Forelimb muscle (tissue), 1 donor: ENCODE measurements at places on chromosomes 12 and 14.

DNA sequence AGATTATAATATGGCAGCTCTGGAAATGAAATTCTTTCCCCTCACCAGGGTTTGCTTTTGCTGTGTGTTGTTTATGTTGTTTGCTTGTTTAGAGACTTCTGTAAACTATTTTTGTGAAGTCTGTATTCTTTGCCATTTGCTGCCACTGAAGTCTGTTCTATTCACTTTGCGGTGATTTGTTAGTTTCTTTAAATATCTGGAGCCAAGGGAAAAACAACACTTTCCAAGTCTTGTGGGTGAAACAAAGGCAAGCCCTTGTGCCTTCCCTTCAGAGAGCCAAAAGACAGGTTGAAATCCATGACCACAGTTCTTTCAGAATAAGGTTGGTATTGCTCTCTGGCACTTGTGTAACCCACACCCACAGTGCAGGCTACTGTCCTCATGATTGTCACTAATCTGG, 59.5 kb upstream of the RNU6-7 start:
- no peak for DNase-seq

GRCh38 chr14:91420686-91421085, 3.1 kb upstream of the CCDC88C start:
- no peak for DNase-seq

DNA sequence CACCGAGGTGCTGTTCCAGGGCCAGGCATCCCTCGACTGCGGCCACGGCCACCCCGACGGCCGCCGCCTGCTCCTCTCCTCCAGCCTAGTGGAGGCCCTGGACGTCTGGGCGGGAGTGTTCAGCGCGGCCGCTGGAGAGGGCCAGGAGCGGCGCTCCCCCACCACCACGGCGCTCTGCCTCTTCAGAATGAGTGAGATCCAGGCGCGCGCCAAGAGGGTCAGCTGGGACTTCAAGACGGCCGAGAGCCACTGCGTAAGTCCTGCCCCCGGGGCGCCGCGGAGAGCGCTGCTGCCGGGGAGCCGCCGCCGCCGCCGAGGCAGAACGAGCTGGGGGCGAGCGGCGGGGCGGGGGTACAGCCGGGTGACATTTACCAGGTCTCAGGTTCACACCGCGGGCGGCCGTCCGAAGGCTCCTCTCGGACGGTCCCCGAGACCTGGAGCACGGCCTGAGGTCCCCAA, 1.4 kb downstream of the PLXNC1 start:
- DNase-seq, result no peak

GRCh38 chr12:78697817-78698415, 166.7 kb upstream of the SYT1 start:
- DNase-seq, result no peak

GRCh38 chr14:24885410-24885913, 164.5 kb downstream of the STXBP6 start:
- DNase-seq, result no peak

GRCh38 chr12:59191372-59191771, 271.1 kb upstream of the LRIG3 start:
- no peak for DNase-seq

DNA sequence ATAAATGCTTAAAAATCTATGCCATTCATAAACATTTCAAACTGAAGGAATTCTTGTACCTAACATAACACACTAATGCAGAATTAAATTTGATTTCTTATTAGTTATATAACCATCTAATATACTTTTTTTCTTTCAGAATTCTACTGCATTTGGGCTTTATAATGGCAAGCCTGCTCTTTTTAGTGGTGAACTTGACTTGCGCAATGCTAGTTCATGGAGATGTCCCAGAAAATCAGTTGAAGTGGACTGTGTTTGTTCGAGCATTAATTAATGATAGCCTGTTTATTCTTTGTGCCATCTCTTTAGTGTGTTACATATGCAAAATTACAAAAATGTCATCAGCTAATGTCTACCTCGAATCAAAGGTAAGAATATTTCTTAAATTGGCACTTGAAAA, 47.3 kb downstream of the GPR137C start:
- DNase-seq, result no peak

DNA sequence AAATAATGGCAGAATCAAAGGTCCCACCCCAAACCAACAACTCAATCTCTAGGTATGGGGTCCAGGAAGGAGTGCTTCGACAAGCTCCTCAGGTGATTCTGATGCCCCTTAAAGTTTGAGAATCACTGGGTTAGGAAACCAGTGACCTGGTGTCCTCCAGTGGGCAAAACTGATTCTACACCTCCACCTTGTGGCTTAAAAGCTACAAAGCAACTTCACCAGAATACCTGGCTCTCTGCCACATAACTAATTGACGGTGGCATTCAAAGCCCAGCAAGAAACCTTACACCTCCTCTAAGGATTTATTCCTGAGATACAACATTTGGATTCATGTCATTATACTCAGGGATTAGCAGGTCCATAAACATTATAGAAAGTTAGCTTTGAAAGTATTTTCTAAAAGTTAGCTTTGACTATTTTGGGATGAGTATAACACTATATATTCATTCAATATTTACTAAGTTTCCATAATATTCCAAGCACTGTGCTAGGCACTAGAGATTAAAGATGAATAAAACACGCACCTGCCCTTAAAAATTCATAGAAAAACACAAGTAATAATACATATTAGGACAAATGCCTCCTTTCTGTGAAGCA, 45.4 kb downstream of the DCAF5 start:
- DNase-seq, result peak; percentile 24

DNA sequence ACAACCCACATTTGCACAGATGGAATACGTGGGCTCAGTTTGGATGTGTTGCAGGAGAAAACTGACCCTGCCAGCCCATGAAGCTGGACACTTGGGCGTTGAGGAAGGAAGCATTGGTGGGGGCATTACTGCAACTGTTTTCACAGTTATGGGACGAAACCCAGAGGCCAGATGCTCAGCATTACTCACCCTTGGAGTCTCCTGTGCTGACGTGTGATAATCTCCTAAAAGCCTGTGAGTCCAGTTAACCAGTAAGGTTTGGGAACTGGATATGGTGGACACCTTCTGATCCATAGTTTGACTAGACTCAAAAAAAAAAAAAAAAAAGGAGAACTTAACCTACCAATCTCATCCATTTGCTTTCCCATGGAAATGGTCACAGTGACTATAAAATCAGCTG, 52.8 kb upstream of the EGLN3 start:
- no peak for DNase-seq

GRCh38 chr14:71555654-71556559, 376.3 kb upstream of the RGS6 start:
- DNase-seq, result no peak

DNA sequence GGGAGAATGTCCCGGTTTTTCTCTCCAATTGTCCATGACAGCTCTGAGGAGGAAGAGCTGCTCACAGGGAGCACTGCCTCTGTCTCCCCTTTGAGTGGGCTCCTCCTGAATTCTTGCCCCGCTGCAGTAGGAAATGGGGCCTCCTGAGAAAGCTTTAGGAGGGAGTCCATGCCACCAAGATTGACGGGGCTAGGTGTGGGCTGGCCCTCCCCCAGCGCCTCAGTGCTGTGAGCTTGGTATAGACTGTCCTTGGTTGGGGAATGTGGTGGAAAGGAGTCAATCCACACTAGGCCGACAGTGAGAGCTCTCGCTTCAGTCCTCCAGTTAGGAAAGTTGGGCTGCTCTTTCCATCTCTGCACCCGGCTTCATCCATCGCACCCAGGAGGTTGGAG, 23.4 kb upstream of the CTDSP2 start:
- no peak for DNase-seq

DNA sequence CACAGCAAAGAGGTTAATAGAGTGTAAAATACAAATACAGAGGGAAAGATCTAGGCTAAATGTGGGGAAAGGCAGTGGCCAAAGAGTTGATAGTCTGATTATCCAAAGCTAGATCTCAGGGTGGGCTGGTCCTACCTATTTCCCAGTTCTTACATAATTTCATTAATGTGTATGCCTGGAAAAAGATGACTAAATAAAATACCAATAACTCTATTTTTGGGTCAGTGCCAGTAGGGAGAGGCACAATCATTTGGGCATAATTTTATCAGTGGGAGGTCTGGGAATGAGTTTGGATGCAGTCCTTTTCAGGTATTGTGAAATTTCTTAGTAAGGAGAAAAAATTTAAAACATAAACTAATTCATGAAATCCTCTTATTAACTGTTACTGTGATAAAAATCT, 30.6 kb upstream of the CLEC14A start:
- no peak for DNase-seq

DNA sequence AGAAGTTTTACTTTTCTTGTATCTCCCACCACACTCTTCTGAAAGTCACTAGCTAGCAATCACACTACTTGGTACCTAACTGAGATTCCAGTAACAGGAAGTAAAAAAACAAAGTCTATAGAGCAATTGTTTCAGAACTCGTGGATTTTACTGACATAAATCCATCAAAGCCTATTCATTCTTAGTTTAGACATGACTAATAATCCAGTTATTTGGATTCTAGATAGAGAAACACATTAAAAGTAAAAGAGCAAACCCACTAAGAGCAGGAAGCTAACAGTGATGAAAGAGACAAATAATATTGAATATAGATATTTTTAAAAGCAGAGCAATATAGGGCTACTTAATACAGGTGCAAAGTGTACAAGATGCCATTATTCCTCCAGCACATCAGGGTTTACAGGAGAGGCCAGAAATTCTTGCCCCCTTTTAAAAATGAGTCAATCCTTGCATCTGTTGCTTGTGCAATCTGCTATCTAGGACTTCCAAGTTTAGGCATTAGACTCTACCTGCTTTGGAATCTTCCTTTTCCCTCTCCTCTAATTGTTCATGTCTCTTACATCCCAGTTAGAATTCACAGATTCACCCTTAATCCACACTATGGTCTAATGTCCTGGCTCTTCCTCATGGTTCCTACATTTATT, 6.0 kb downstream of the HEATR5A start:
- DNase-seq, result no peak

DNA sequence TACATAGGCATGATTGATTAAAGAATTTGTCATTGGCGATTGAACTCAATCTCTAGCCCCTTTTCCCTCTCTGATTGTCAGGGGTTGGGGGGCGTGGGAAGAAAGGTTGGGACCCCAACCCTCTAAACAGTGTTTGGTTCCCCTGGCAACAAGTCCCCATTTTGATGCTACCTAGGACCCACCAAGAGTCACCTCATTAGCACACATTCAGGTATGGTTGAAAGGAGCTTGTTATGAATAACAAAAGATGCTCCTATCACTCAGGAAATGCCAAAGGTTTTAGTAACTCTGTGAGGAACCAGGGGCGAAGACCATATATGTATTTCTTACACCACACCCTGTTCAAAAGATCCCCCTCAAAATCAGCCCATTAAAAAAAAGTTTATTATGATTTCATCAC, 14.3 kb downstream of the RNF212B start:
- DNase-seq, result no peak

- DNase-seq, result no peak
These were observed 16.8 kb downstream of the MOK start for GRCh38 chr14:102288139-102288538.

DNA sequence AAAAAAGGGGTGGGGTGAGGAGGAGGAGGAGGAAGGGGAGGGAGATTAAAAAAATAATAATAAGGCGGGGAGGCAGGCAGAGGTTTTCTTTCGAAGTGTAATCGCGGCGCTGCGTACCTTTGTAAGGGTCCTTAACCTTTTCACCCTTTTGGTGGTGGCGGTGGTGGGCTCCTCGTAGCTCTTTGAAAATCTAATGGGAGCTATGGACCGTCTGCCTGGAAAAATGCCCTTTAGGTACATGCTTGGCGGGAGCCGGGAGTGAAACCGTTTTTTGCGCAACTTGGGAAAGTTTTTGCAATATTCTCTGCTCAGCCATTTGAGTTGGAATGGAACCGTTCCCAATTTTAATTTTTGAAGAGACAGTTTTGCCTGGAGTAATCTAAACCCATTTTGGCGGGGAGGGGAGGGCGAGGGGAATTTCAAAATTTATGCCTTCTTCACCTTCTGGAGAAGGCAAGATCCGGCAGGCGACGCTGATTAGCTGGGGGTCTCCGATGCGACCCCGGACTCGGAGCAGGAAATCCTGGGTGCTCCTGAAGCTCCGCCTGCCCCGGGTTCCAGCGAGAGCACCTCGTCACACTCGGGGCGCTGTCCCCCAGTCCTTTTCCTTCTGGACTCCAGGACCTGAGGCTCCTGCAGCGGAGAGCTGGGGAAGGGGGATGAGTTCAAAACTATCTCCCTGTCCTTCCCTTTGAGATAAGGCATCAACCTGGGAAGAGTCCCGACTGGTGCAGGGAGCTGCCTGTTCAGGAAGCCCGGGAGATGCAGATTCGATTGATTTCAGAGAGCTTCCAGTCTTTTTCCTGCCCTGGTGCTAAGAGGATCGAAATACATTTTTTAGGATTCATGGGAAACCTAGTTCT, 74.6 kb upstream of the TBX5 start:
- peak; percentile 13 for DNase-seq

- DNase-seq, result no peak
These were observed 10.0 kb downstream of the EML1 start for GRCh38 chr14:99803106-99803775.

DNA sequence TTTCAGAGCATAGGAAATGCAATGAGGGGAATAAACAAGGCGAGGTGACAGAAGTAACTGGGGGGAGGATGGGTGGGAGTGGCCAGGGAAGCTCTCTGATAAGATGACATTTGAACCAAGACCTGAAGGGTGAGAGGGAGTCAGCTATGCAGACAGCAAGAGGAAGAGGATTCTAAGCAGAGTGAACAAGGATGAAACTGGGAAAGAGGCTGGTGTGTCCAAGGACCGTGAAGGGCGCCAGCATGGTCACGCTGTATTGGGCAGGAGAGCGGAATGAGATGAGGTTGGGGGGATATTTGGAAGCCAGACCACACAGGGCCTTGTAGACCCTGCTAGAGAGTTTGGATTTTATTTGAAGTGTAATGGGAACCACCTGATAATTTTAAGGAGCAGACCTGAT, 10.5 kb upstream of the PPP1R1A start:
- DNase-seq, result no peak

DNA sequence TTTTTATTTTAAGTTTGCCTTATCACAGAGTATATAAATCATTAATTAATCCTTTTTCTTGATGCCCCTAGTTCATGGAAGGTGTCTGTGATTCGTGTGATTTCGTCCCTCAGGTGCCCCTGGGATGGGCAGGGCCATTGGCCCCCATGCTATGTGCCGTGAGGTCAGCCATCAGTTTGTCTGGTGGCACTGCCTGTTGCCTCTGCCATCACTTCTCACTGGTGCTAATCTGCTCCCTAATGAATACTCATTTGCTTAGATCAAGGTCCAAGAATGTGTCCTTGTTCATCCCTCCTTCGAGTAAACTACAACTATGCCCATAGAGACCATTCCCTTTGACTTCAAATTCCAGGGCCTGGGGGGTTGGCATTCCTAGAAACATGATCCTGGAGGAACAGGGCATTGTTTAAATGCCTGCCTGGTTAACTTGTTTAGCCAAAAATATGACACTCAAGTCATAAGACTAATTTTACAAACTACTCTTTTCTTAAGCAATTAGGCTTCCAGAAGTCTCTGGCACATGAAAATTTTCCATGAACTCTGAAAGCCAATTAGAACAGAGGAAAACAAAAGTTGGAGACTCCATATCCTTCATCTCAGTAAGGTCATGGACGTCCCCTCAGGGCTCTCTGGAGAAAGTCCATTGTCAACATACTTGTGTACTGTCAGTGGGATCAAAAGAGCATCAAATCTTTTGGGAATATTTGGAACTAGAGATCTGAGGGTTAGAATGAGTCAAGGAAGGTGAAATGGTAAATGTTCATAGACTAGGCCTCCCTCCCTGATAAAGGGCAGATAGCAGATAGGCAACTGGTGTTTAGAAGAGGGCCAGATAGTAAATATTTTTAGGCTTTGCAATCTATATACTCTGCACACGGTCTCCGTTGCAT, 90.9 kb upstream of the PLXNC1 start:
- no peak for DNase-seq

GRCh38 chr12:107442326-107442987, 243.1 kb upstream of the PWP1 start:
- DNase-seq, result peak; percentile 31
